Uterus (tissue), 4 donors: ENCODE measurements at places on chromosomes 12 and 14. TPM values are rescaled to one million over a fixed set of nuclear protein-coding genes. Genes with fewer than 3 reads are reported as not detected.

TSPAN11 gene
- 0.88 TPM for total RNA-seq

FOXN4 gene
- not detected for total RNA-seq

ST8SIA1 gene
- 8.6 TPM for total RNA-seq

GRCh38 chr12:5371631-5372030, 60.3 kb upstream of the NTF3 start:
- DNase-seq, result no peak

DNA sequence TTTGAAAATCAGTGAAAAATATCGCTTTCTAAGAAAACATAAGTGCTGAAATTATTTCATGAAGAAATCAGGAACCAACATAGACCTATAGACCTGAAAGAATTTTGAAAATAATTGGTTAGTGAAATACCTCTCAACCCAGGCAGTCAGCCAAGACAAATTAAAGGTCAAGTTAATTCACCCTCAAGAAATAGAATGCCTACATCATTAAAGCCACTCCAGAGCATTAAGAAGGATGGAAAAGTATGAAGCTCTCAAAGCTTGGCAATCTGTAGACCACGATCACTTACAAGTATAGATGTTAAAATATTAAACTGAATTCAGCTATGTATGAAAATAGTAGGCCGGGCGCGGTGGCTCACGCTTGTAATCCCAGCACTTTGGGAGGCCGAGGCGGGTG, 48.3 kb downstream of the SFSWAP start:
- DNase-seq, result no peak
